Activated CD8-positive, alpha-beta T cell treated with anti-CD3 and anti-CD28 coated beads, Interleukin-2, amount 10 ng/mL, durations not matched to agents 7 days and 5 days (primary cell): ENCODE measurements at places on chromosomes 3 and 15. TPM values are rescaled to one million over a fixed set of nuclear protein-coding genes. Genes with fewer than 3 reads are reported as not detected.
A peak's percentile ranks its signal among the peaks of the same experiment; 100 is the strongest.

- no peak for DNase-seq
- peaks cover 12% of the 10 kb centered on the region for H3K27me3 ChIP-seq
- no peak overlapping the region for H3K27ac ChIP-seq
- H3K4me3 ChIP-seq, result no peak overlapping the region
These were observed 67.0 kb downstream of the CLDN11 start for GRCh38 chr3:170485696-170486095.

DNA sequence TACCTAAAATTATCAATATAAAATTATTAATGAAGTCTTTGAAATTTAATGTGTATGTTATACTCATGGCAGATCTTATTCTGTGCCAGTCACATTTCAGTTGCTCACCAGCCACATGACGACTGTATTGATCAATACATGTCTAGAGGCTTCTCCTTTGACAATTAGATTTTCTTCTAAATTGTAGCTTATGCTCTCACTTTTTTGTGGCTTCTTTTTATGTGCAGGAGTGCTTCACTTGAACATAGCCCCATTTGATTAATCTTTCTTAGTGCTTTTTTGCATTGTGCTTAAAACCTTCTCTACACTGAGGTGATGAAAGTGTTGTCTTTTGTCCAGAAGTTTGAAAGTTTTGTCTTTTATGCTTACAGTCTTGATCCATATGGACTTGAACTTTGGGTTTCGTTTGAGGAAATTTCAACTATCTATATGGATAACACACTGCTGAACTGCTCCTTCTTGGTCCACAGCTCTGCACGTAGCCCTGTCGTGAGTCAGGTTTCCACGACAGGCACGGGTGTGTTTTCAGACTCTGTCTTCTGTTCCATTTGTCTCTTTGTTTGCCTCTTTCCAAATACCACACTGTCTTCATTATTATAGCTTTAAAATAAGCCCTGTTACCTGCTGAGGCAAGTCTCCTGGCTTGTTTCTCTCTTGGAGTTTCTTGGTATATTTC is 393.9 kb upstream of the CFAP20DC start:
- H3K27ac ChIP-seq, result peak overlapping the region; percentile 85
- DNase-seq, result no peak
- H3K4me1 ChIP-seq, result peaks cover 44% of the 10 kb centered on the region
- no peaks in the 10 kb centered on the region for H3K27me3 ChIP-seq
- peak overlapping the region; percentile 53 for H3K4me3 ChIP-seq

GRCh38 chr3:115503394-115503793 is 119.9 kb upstream of the GAP43 start:
- H3K36me3 ChIP-seq, result no peaks in the 10 kb centered on the region
- H3K4me1 ChIP-seq, result no peaks in the 10 kb centered on the region
- DNase-seq, result no peak
- no peak overlapping the region for H3K27ac ChIP-seq

- H3K27ac ChIP-seq, result no peak overlapping the region
- H3K4me1 ChIP-seq, result no peaks in the 10 kb centered on the region
- no peak for DNase-seq
- no peak overlapping the region for H3K4me3 ChIP-seq
These were observed 11.6 kb downstream of the ADAMTSL3 start for GRCh38 chr15:83665480-83665879.

GRCh38 chr3:113269661-113270060 is 58.3 kb downstream of the BOC start:
- H3K4me1 ChIP-seq, result no peaks in the 10 kb centered on the region
- no peak overlapping the region for H3K27ac ChIP-seq
- H3K27me3 ChIP-seq, result peaks cover 4% of the 10 kb centered on the region
- H3K36me3 ChIP-seq, result no peaks in the 10 kb centered on the region
- DNase-seq, result no peak
- H3K4me3 ChIP-seq, result no peak overlapping the region

GRCh38 chr3:143427631-143428030 is 308.1 kb downstream of the CHST2 start:
- no peaks in the 10 kb centered on the region for H3K36me3 ChIP-seq
- peaks cover 10% of the 10 kb centered on the region for H3K4me1 ChIP-seq
- H3K27ac ChIP-seq, result no peak overlapping the region
- no peaks in the 10 kb centered on the region for H3K27me3 ChIP-seq

- no peak overlapping the region for H3K4me3 ChIP-seq
- no peaks in the 10 kb centered on the region for H3K36me3 ChIP-seq
- peaks cover 5% of the 10 kb centered on the region for H3K4me1 ChIP-seq
- no peak for DNase-seq
These were observed 8.4 kb downstream of the ACSBG1 start for GRCh38 chr15:78225783-78226541.

Gene RYK
- 6.9 TPM for total RNA-seq

Gene CLK3
- total RNA-seq, result 125 TPM

Gene CPN2
- total RNA-seq, result not detected
